ENCODE measurements at places on chromosomes 13 and 19.

DNA sequence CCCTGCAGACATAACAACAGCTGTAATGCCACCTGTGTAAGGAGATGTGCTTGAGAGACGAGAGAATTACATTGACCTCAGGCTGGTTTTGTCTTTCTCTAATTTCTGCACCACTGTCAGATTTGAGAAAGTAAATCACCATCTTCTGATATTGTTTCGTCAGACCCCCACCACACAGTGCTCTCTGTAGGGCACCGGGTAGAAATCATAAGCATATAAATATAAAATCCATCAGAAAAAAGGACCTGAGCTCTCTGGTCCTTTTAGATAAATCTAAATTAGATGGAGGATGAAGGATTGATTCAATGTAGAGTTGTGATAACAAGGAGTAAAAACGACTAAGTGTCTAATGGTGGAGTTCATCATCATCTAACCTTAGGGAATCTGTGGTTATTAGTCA, 1981.0 kb upstream of the PRR20A start:
- no peak for DNase-seq

GRCh38 chr19:45955905-45956608, 17.6 kb downstream of the NOVA2 start:
- DNase-seq: no peak

DNA sequence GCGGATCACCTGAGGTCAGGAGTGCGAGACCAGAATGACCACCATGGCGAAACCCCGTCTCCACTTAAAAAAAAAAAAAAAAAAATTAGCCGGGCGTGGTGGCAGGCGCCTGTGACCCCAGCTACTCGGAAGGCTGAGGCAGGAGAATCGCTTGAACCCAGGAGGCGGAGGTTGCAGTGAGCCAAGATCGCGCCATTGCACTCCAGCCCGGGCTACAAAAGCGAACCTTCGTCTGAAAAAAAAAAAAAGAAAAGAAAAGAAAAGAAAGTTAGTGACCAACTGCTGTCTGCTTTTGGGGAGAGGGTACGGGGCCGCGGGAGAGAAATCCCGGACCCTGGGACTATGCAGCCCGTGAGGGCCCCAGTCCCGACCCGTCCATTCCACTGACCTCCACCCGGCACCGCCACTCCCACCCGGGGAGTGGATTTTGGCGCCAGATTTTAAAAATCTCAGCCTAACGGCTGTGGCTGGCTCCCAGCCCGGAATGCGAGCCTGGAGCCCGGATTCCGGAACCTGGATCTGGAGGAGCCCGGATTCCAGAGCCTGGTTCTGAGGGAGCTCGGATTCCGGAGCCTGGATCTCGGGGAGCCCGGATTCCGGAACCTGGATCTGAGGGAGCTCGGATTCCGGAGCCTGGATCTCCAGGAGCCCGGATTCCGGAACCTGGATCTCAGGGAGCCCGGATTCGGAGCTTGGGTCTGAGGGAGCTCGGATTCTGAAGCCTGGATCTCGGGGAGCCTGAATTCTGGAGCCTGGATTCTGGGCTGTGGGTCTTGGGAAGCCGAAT, 6.1 kb upstream of the LMNB2 start:
- peak; percentile 80 for DNase-seq

- no peak for DNase-seq
Observed at GRCh38 chr13:51829568-51829899, 15.4 kb downstream of the TMEM272 start.

- DNase-seq: no peak
Observed at GRCh38 chr13:112165712-112166111, 98.8 kb downstream of the SOX1 start.

DNA sequence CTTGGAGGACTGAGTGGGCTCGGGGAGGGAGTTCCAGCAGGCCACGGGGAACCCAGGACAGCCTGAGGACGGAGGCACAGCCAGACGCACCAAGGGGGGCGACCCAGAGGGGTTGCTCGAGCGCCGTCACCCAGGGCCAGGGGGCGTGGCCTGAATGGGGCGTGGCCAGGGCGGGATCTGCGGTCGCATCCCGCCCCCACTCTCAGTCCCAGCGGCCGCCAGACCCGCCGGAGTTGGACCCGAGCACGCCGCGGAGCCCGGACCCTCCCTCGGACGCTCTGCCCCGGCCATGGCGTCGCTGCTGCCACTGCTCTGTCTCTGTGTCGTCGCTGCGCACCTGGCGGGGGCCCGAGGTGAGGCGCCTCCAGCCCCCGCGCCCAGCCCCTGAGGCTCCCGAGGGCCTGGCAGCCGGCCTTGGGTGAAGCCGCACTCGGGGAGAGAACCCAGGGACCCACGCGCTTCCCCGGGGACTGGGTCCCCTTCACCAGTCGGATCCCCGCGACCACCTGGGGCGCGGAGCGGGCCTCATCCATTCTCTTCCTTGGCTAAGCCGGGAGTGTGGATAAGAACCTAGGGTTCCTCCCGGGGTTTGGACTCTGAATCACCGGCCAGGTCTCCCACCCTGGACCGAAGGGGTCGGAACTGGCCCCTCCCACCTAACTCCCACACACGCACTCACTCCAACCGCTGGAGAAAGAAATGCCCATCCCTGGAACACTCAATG, at the start of gene CILP2:
CILP2 (plus strand) TSS at position 205 of the 724 bp plus-strand sequence; CDS start at position 290, 85 bp downstream.
- no peak for DNase-seq

DNA sequence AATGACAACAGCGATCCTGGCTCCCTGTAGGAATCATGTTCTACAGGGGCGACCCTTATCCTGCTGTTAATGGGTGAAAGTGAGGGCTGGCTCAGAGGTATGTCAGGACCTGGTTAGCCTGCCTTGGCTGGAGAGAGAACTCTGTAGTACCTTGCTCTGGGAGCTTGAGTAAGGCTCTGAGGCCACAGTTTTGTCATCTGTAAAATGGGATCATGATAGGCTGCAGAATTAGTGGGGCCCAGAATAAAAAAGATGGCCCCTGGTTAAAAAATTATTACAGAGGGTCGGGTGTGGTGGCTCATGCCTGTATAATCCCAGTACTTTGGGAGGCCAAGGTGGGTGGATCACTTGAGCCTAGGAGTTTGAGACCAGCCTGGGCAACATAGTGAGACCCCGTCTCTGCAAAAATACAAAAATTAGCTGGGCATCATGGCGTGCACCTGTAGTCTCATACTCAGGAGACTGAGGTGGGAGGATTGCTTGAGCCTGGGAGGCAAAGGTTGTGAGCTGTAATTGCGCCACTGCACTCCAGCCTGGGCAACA, 10.5 kb upstream of the SAMD1 start:
- DNase-seq: no peak

Data from skeletal muscle cell (primary cell).